ENCODE measurements at places on chromosomes 16 and 17.

DNA sequence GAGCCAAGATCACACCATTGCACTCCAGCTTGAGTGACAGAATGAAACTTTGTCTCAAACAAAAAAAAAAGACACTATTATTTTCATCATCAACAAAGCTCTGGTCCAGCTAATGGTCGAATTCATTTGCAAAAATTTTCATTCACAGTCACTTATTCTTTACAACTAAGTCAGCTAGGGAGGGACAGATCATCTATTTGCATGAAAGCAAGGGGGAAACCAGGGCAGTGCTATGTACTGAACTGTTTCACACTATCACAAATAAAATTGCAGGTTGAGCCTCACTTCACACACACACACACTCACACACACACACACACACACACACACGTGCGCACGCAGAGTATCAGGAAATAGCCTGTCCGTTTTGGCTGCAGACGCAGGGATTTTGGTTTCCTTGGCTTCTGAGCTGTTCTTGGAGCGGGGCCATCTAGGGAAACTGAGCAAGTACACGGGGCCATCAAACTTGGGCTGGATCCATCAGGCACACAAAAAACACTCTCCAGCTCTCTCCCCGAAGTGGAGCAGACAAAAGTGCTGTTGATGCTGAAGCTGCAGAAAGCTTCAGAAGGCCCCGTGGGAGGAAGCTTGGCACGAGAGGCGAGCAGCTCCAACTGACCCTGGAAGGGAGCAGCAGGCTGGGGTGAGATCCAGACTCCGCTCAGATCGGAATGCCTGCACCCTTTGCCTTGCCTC lies 44.3 kb upstream of the HELZ start:
- H3K4me1 ChIP-seq: peaks cover 27% of the 10 kb centered on the region
- no peaks in the 10 kb centered on the region for H3K27me3 ChIP-seq
- no peak overlapping the region for H3K27ac ChIP-seq
- H3K36me3 ChIP-seq: no peaks in the 10 kb centered on the region
- H3K4me3 ChIP-seq: no peak overlapping the region
- peak; percentile 94 for DNase-seq

- DNase-seq: peak; percentile 33
- H3K4me1 ChIP-seq: peaks cover 14% of the 10 kb centered on the region
- H3K27me3 ChIP-seq: no peaks in the 10 kb centered on the region
Observed at GRCh38 chr17:80414508-80414802, 512 bp upstream of the ENDOV start.

- no peaks in the 10 kb centered on the region for H3K36me3 ChIP-seq
- no peaks in the 10 kb centered on the region for H3K27me3 ChIP-seq
- DNase-seq: no peak
- H3K4me1 ChIP-seq: no peaks in the 10 kb centered on the region
- no peak overlapping the region for H3K4me3 ChIP-seq
Observed at GRCh38 chr17:78748048-78748729, 33.9 kb downstream of the CYTH1 start.

DNA sequence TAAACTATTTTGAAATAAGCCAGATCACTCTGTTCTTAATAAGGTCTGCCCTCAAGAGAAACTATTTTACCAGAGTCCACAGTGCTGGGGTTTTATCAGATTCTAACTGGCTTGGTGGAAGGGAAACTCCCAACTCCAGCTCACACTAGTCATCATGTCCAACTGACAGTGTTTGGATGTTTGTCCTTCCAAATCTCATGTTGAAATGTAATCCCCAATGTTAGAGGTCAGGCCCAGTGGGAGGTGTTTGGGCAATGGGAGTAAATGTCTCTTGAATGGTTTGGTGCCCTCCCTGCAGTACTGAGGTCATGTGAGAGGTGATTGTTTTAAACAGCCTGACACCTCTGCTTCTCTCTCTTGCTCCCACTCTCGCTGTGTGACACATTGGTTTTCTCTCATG lies 1301.0 kb upstream of the CDH8 start:
- no peaks in the 10 kb centered on the region for H3K4me1 ChIP-seq
- no peak overlapping the region for H3K27ac ChIP-seq
- no peak overlapping the region for H3K4me3 ChIP-seq
- no peaks in the 10 kb centered on the region for H3K36me3 ChIP-seq
- no peak for DNase-seq

DNA sequence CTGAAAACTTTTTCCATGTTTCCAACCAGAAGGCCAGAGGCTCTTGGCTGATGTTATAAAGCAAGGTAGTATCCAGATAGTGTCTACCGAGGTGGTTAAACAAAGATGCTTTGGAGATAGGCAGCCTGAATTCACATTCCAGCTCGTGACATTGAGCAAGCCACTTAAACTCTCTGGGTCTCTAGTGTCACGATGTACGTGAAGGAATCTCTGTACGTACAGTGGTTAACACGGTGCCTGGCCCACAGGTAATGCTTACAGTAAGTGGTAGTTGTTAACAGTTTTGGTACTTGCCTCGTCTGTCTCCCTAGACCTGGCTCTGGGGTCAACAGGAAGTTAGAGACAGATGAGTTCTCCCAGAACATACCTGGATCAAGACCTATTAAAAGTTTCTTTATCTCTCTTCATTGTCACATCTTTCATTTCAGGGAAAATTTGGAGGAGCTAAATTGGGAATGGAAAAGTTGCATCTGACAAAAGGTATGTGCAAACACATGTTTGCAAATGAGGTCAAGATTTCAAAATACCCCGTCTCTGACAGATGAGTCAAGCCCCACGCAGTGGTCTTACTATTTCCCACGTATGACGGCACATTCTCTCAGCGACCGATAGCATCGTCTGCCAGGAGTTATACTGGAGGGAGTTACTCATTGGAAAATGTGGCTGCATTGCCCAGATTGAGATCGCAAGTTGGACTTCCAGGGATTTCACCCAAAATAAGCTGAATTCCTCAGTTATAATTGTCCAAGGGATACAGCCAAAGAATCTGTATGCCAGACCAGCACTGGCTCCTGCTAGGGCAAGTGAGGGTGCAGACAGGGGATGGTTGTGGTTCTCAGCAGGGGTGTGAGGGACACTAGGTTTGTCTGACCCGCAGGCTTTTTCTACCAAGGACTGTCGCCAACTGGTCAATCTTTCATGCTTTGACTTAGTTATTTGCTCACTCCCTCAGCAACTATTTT lies 18.9 kb upstream of the MYH10 start:
- H3K4me3 ChIP-seq: no peak overlapping the region
- H3K27me3 ChIP-seq: no peaks in the 10 kb centered on the region
- no peak for DNase-seq
- H3K36me3 ChIP-seq: no peaks in the 10 kb centered on the region
- no peaks in the 10 kb centered on the region for H3K4me1 ChIP-seq
